ENCODE measurements at places on chromosomes 5 and 9. TPM values are rescaled to one million over a fixed set of nuclear protein-coding genes. Genes with fewer than 3 reads are reported as not detected.

NUTM2F gene
- total RNA-seq: not detected

IARS1 gene
- 39.1 TPM for total RNA-seq

SLCO6A1 gene
- not detected for total RNA-seq

SMARCA2 gene
- total RNA-seq: 92.5 TPM

SGTB gene
- total RNA-seq: 2.1 TPM

ACOT12 gene
- total RNA-seq: not detected

KIF4B gene
- total RNA-seq: not detected

All from left colon (tissue), 2 donors.